ENCODE measurements at places on chromosomes 2 and 18.

DNA sequence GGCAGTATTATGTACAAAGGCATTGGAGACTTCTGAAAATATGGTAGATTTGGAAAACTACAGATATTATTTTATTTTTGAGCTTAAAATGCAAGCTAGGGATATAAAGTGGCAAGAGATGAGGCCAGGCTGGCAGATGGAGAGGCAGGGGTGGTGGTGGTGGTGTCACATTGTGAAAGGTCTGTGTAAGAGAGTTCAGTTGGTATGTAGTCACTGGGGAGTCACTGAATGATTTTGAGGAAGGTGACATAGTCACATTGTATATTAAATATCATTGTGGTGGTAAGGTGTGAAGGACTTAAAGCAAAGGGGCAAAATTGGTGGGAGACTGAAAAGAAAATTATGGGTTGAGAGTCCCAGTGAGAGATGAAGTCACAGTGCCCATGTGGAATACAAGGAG is 82.5 kb downstream of the DIS3L2 start:
- no peak overlapping the region for H3K27ac ChIP-seq
- no peaks in the 10 kb centered on the region for H3K27me3 ChIP-seq
- H3K4me3 ChIP-seq, result no peak overlapping the region
- DNase-seq, result no peak

- no peaks in the 10 kb centered on the region for H3K4me1 ChIP-seq
- DNase-seq, result no peak
- no peak overlapping the region for H3K4me3 ChIP-seq
- no peaks in the 10 kb centered on the region for H3K36me3 ChIP-seq
- no peak overlapping the region for H3K27ac ChIP-seq
Observed at GRCh38 chr18:29251681-29252080, 1074.8 kb upstream of the CDH2 start.

DNA sequence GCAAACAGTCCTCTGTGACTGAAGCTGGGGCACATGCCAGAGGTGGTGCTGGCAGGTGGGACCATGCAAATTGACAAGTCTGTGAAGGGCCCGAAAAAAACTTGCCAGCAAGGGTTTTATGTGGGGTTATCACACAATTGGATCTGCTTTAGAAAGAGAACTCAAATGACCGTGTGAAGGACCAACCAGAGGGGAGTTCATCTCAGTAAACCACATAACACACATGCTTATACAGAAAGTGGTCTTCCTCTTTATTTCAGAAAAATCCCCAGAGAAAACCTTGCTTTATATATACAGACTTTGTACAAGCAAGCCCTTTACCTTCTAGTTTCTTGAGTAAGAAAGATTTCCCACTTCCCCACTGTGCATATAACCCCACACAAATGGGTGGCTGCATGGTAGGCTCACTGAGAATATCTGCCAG is 46.7 kb downstream of the KIDINS220 start:
- H3K4me1 ChIP-seq, result no peaks in the 10 kb centered on the region
- no peak overlapping the region for H3K27ac ChIP-seq
- H3K27me3 ChIP-seq, result no peaks in the 10 kb centered on the region
- H3K36me3 ChIP-seq, result peaks cover 36% of the 10 kb centered on the region

- H3K27me3 ChIP-seq, result no peaks in the 10 kb centered on the region
- H3K4me1 ChIP-seq, result peaks cover 18% of the 10 kb centered on the region
- H3K4me3 ChIP-seq, result peak overlapping the region; percentile 39
- DNase-seq, result peak; percentile 60
- H3K36me3 ChIP-seq, result no peaks in the 10 kb centered on the region
Observed at GRCh38 chr2:240426845-240427721, 8.4 kb upstream of the GPC1 start.

GRCh38 chr2:184727813-184728212 is 129.5 kb downstream of the ZNF804A start:
- H3K4me3 ChIP-seq, result no peak overlapping the region
- H3K4me1 ChIP-seq, result no peaks in the 10 kb centered on the region
- no peak for DNase-seq
- H3K36me3 ChIP-seq, result no peaks in the 10 kb centered on the region
- H3K27ac ChIP-seq, result no peak overlapping the region
- H3K27me3 ChIP-seq, result no peaks in the 10 kb centered on the region

DNA sequence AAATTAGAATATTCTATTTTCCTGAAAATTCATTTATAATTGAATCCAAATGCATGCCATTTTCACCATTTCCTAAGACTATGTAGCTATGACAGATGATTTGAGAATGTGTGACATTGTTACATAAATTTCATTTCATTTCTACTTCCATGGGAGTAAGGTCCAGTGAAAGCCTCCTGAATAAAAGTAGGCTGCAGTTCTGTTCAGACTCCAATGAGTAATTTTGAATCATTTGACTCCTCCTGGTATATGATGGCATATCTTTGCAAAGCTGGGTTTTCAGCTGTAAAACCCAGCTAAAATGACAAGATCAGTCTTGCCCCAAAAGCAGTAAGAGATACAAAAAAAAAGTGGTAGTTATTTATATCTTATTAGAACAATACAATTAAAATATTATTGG is 101.0 kb upstream of the DNAJC10 start:
- H3K36me3 ChIP-seq, result no peaks in the 10 kb centered on the region
- no peak for DNase-seq
- H3K4me1 ChIP-seq, result no peaks in the 10 kb centered on the region
- H3K27ac ChIP-seq, result no peak overlapping the region
- peaks cover 2% of the 10 kb centered on the region for H3K27me3 ChIP-seq

DNA sequence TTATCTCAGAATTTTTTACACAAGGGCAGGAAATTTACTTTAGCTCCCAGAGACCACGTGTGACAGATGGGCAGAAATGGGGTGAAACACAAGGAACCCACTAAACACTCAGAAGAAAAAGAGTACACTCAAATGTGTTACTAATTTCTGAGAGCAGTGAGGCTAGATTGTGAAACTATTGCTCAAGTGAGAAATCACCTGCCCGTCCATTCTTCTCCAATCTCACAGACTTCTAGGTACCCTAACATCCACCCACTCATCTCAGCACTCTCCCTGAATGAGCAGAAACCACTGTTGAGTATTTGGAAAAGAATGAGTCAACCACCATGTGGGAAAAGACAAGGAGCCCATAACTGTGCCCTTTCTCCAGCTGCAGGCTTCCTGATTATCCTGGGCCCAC is 293.0 kb upstream of the CDH2 start:
- H3K4me1 ChIP-seq, result no peaks in the 10 kb centered on the region
- no peaks in the 10 kb centered on the region for H3K27me3 ChIP-seq
- no peak overlapping the region for H3K27ac ChIP-seq
- H3K36me3 ChIP-seq, result no peaks in the 10 kb centered on the region
- no peak for DNase-seq

GRCh38 chr2:27915874-27916273 is 25.3 kb downstream of the BABAM2 start:
- no peak overlapping the region for H3K27ac ChIP-seq
- no peak for DNase-seq
- H3K4me3 ChIP-seq, result no peak overlapping the region

- H3K4me1 ChIP-seq, result peaks cover 16% of the 10 kb centered on the region
- H3K27ac ChIP-seq, result no peak overlapping the region
- no peak overlapping the region for H3K4me3 ChIP-seq
- H3K36me3 ChIP-seq, result no peaks in the 10 kb centered on the region
Observed at GRCh38 chr2:181674461-181674860, 5.9 kb downstream of the NEUROD1 start.

- DNase-seq, result no peak
- H3K27me3 ChIP-seq, result peaks cover 42% of the 10 kb centered on the region
- H3K27ac ChIP-seq, result no peak overlapping the region
- H3K36me3 ChIP-seq, result no peaks in the 10 kb centered on the region
- H3K4me3 ChIP-seq, result no peak overlapping the region
Observed at GRCh38 chr2:169656164-169656563, 38.0 kb downstream of the CFAP210 start.

GRCh38 chr2:9629222-9630116 is 1.3 kb downstream of the YWHAQ start:
- H3K4me3 ChIP-seq, result peak overlapping the region; percentile 97
- no peaks in the 10 kb centered on the region for H3K27me3 ChIP-seq
- no peak for DNase-seq
- peak overlapping the region; percentile 92 for H3K27ac ChIP-seq
- peaks cover 50% of the 10 kb centered on the region for H3K36me3 ChIP-seq
- H3K4me1 ChIP-seq, result peaks cover 45% of the 10 kb centered on the region

- peaks cover 14% of the 10 kb centered on the region for H3K4me1 ChIP-seq
- H3K4me3 ChIP-seq, result peak overlapping the region; percentile 51
- peaks cover 37% of the 10 kb centered on the region for H3K36me3 ChIP-seq
- peak overlapping the region; percentile 84 for H3K27ac ChIP-seq
- no peak for DNase-seq
Observed at GRCh38 chr2:214737188-214737587, 72.3 kb downstream of the BARD1 start.

Data from T-helper 2 cell treated with Interferon-gamma antibody and Interleukin-4, amounts not matched to agents 5 μg/mL and 100 μg/mL, for 36 hours (primary cell).